ENCODE measurements at places on chromosomes 1 and 21.
A peak's percentile ranks its signal among the peaks of the same experiment; 100 is the strongest.

DNA sequence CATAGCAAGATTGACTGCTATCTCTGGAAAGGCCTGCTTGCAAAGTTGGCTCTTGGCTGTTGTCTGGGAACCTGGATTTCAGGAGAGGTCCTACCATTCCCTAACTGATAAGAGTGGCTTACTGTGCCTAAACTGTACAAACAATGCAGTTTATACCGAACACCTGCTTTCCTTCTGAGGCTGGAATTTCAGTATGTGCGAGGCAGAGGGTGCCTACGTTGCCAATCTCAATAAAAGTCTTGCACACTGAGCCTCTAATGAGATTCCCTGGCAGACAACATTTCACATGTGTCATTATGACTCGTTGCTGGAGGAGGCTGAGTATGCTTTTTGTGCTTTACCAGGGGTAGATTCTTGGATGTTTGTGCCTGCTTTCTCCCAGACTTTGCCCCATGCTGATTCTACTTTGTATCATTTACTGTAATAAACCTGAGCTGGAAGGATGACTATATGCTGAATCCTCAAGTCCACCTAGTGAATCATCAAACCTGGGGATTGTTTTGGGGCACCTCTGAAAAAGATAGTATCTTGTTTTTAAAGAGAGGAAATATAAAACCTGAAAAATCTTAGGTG, 58.9 kb upstream of the GNG4 start:
- no peak for DNase-seq

DNA sequence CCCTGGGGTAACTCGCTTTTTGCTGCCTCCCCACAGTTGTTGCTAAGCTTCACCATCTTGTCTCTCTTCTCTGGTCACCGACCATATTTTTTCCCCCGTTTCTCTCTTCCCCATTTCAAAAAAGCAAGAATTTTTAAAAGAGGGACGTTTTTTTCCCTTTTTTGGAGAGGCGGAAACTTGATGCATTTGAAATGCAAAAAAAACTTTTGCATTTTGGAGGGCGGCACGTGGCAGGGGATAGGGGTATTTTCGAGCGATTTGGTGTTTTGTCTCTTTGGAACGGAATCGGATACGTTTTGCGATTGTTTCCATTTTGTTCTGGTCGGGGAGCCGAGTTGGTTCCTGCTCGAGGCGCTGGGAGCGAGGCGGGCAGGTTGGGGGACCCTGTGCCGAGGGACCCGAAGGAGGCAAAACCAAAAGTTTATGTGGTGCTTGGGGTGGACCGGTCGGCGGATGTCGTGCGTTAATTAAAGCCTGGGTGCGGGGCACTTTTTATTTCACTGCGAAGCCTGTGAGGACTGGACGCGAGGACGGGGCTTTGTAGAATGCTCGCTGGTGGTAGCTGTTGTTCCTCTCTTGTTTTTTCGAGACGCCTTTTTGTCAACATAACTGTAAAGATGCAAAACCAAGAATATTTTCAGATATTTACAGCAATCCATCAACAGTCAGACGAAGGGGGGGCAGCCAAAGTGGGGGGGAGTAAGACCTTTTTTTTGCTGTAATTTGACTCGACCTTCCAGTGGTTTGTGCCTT, 884 bp downstream of the H3-3A start:
- DNase-seq: peak; percentile 89

GRCh38 chr1:220250681-220251080, 21.6 kb downstream of the RAB3GAP2 start:
- DNase-seq: no peak

GRCh38 chr1:213585959-213586586, 401.7 kb upstream of the PROX1 start:
- no peak for DNase-seq

GRCh38 chr1:156471496-156472490, 28.8 kb downstream of the MEF2D start:
- no peak for DNase-seq

GRCh38 chr1:27306071-27306470, 15.9 kb upstream of the TMEM222 start:
- DNase-seq: no peak

DNA sequence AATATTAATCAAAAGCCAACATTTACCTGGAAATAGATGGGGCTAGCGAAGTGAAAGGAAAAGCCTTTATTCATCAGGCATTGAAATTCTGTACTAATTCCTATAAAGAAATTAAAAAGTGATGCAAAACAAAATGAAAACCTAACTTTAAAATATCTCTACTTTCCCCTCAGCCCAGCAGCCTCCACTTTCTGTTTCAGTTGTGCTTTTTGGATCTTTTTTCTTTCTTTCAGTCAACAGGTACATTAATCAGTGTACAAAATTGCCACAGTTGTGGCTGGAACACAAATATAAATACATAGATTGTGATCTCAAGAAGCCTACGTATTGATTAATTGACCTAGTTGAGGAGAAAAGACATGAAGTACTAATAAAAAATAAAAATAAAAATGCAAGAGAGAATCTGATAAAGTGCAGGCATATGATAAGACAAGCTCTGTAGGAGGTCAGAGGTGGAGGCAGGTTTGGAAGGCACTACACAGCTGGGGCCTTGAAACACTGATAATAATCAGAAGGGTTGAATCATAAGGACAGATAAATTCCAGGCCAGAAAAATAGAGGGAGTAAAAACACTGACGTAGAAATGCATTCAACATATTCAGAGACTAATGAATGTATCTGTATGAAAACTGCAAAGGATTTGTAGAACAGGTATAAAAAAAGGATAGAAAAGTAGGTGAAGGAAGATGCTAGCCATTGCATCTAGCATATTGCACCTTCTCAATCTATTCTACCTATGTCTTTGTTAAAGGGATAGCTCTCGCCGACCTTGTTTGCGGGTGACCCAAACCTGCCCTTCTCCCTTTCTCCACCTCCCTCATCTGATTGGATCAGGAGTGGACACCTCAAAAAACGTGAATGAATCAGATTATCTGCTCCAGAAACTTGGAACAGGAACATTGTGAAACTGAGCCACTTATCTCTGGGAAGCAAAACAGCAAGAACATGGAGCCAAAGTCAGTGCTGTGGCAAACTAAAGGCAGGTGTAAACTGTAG, 607.8 kb upstream of the ADGRL2 start:
- no peak for DNase-seq

- no peak for DNase-seq
These were observed 46.1 kb upstream of the SLC30A1 start for GRCh38 chr1:211625040-211625439.

- no peak for DNase-seq
These were observed 17.0 kb downstream of the PROX1 start for GRCh38 chr1:214004795-214005194.

GRCh38 chr1:61101536-61101935, 19.2 kb downstream of the NFIA start:
- no peak for DNase-seq

- DNase-seq: no peak
These were observed 813.4 kb downstream of the ADGRL2 start for GRCh38 chr1:82614090-82614489.

DNA sequence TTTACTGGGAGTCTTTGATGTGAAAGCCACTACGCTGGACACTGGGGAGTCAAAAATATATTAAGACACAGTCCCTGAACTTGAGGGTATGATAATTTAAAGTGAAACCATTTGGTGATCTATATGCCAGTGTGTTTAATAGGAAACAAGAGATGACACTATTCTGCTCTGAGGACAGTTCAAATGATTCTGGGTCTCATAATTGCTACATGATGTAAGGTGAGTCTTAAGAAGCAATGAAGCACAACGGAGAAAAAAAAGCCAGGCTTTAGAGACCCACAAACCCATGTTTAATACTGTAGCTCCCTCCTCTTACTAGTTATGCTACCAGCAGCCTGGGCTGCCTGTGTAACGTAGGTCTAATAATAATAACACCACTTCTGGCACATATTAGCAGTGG, 14.2 kb upstream of the LRRC8D start:
- no peak for DNase-seq

DNA sequence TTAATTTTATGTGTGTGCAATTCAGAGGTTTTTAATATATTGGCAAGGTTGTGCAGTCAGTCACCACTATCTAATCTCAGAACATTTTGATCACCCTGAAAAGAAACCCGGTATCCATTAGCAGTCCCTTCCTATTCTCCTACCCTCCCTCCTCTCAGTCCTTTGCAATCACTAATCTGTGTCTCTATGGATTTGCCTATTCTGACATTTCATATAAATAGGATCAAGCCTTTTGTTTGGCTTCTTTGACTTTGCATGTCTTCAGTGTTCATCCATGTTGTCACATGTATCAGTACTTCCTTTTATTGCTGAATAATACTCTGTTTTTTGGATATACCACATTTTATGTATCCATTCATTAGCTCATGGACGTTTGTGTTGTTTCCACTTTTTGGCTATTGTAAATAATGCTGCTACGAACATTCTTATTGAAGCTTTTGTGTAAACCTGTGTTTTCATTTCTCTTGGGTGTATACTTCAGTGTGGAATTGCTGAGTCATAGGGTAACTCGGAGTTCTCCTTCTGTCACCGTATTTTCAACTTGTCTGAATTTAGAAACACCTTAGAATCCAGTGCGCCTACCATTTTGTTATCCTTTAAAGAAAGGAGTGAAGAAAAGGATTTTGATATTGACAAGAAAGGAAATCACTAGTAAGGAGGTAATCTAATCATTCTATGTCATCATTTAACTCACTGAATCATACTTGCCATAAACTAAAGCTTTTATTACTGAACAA, 3.4 kb downstream of the CEP85 start:
- no peak for DNase-seq

- DNase-seq: no peak
These were observed 133.6 kb upstream of the RAB4A start for GRCh38 chr1:229137271-229137670.

DNA sequence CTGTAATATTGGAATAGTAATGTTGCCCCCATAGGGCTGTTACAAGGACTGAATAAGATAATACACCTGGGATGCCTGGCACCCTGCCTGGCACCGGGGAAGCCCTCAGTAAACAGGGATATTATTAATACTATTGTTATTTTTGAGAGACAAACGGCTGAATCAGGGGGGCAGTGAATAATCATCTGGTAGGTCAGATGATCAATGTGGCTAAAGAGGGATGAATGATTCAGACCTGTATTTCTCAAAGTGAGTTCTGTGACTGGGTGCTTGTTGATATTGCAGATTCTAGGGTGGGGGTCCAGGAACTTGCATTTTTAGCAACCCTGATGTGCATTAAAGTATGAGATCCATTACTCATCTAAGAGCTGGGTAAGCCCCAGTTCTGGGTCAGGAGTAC, 46.2 kb upstream of the BCL10 start:
- DNase-seq: no peak

DNA sequence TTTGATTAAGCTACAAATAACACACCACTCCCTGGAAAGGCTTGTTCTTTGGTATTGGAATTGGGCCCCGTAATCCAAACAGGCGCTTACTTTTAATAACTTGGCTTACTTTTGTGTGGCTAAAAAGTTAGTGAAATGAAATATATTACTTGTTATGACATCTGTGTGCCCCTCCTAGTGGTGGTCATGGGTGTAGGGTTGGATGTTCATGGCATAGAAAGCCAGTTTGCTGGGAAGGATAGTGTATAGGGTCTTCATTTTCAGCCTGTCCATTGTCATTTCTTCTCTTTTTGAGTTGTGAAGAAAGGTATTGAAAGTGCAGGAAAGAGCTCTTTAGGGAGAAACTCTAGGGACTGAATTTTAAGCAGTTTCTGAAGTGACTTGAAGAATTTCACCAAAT, 5.9 kb downstream of the CDC14A start:
- DNase-seq: no peak

- DNase-seq: no peak
These were observed 14.0 kb upstream of the CTRC start for GRCh38 chr1:15424146-15424667.

- no peak for DNase-seq
These were observed 150.7 kb downstream of the DSCAM start for GRCh38 chr21:40696246-40696645.

DNA sequence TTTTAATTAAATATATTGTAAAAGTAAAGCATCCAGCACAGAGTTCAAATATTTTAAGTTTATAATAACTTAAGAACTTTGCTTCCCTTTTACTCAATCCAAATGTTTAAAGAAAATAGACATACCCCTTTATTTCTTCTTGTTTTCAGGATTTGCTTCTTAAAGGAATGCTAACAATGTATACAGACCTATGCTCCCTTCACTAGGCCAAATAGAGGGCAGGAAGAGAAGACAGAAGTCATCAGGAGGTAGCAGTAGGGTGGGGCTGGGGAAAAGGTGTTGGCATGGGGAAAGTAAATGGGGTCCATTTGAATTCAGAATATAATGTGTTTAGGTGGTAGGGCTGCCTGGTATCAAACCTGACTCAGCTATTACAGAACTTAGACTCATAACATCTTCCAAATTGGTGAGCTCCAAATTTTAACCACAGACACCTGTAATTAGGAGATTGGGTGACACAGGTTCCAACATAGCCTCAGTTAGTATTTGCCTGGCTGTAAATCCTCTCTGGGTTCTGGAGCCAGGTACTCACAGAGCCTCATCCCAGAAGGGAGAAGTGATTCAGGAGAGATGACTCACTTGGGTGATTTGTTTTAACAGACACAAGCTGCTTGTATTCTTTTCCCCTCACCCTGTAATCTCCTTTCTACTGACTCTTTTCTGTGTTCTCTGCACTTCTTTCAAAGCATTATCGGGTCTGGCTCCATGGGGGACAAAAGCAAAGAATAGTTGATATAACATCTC, 60.1 kb upstream of the DUSP10 start:
- no peak for DNase-seq

DNA sequence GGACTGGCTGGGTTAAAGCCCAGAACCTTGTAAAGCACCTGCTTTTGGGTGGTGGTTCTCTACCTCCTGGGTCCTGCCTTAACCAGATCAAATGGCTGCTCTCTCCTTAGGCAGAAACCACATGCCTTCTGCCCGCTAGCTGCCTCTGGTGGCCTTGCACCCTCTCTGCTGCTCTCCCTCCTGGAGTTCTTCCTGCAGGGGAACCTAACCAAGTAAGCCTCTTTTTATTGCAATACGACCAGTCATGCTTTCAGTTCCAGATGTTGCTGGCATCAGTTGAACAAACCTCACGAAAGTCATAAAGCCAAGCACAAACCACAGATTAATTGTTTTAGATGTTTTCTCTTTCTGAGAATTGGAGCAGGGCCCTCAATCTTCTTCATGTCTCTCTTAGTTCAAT, 118.9 kb downstream of the GDAP2 start:
- no peak for DNase-seq

- no peak for DNase-seq
These were observed 440.9 kb upstream of the ZRANB2 start for GRCh38 chr1:71521655-71522264.

- DNase-seq: no peak
These were observed 17.2 kb downstream of the KRTAP10-1 start for GRCh38 chr21:44522753-44523204.

DNA sequence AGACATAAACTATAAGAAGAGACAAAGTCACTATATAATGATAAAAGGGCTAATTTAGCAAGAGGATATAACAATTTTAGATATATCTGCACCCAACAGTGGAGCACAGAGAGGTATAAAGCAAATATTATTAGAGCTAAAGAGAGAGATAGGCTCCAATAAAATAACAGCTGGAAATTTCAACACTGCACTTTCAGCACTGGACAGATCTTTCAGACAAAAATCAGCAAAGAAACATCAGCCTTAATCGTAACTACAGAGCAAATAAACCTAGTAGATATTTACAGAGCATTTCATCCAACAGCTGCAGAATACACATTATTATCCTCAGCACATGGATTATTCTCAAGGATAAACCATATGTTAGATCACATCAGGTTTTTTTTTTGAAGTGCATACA, 642.9 kb downstream of the AMY1C start:
- DNase-seq: no peak
